ENCODE measurements at places on chromosomes 13 and 19.

GRCh38 chr19:45424191-45425058 lies 708 bp upstream of the ERCC1 start:
- DNase-seq: no peak

DNA sequence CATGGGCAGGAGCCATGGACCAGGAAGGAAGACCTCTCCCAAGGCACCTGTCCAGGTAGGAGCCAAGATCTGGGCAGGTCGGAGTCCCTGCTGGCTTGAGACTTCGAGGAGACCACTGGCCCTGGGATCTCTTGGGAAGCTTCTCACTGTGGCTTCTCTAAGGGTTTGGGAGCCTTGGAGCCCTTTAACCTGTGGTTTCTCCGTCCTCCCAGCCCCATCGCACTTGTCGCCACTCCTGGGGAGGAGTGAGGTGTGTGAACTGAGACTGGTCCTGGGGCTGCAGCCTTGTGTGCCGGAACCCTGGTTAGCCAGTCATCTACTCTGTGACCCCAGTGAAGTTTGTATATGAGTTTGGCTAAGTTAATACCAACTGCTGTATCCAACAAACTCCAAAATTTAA lies 8.2 kb downstream of the ZNF805 start:
- DNase-seq: no peak

- no peak for DNase-seq
Measured at GRCh38 chr19:57037556-57037955, 82.2 kb upstream of the USP29 start.

GRCh38 chr13:110726726-110727125 lies 13.2 kb downstream of the ING1 start:
- peak; percentile 56 for DNase-seq

DNA sequence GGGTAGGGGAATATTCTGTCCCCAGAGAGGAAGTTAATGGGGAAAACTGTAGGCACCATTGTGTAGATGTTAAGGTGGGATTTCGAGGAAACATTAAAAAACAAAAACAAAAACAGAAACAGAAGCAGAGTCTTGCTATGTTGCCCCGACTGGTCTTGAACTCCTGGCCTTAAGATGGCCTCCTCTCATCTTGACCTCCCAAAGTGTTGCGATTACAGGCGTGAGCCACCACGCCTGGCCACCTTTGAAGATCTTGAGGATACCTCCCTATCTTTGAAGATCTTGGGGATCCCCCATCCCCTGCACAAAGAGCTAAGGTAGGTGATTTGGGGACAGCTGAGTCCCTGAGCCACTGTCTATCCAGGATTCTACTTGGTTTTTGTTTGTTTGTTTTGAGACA lies 553 bp upstream of the ICAM3 start:
- no peak for DNase-seq

DNA sequence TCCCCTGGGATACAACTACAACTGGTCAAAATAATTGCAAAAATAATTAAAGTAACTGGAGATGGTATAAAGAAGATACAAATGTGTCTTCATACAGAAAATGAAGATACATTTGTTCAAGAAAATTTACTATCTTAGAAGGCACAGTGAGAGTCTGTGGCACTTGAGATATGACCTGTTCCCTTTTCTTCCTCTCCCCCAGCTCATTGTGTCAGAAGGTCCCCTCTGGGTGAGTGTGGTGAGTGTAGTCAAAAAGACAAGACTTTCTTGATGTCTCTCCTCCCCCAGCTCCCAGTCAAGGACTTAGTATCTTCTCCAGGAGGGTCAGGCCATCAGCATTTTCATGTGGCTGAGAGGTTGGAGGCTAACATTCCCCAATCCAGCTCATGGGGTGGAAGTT lies 51.7 kb downstream of the EDNRB start:
- DNase-seq: no peak

GRCh38 chr19:2287585-2288337 lies 5.8 kb upstream of the PEAK3 start:
- DNase-seq: no peak

DNA sequence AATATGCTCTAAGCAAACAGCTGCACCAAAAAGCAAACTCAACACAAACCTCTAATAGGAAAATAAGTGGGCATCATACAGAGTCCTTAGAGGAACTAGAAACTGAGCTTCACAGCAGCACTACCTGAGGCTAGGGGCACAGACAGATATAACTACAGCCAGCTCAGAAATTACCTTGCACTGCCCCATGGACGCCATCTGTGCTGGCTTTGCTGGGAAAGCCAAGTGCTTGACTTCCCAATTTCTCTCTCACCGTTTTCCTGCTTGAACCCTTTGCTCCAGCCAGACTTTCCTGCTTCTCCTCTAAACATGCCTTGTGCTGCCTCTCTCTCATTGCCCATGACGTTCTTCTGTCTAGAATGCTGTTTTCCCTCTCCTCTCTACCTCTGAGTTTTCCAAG lies 29.3 kb downstream of the MTUS2 start:
- DNase-seq: no peak
